ENCODE measurements at places on chromosomes 4 and X.

- no peak for DNase-seq
Observed at GRCh38 chrX:87517571-87518141, at the start of gene KLHL4. KLHL4 (plus strand) TSS chrX:87517802; CDS start chrX:87517894, 92 bp downstream.

DNA sequence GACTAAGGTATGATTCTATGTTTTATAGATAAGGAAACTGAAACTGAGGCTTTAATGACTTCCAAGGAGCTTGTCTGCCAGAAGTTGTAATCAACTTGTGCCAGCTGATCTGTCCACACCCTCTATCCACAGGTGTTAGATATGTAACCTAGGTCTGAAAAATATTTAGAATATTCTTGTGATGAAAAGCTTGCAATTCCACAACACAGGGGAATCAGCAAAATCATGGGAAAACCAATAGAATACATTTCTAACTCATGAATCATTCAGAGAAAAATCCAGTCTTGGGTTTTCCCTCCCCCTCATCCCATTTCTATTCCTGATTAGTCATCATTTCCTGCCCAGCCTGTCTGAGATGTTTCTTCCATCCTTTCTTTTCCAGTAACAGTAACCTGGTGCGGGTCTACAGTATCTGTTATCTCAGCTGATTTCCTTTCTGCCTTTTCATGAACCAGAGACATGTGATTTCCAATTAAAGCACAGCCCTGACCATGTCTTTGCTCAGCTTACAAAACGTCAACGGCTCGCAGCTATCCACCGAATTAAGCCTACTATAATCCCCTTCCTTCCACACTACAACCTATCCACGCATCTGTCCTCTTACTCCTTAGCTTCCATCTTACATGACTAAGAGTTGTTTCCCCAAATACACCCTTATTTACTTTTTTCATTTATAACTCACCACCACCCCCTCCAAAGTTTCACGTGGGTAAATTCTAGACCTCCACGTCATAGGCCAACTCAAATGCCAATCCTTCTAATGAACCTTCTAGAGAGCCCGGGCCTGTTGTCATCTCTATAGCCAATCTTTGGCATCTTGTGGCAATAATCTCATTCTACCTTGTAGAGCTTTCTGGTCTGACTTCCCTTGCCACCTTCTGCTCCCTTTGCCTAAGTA lies 961 bp upstream of the NOCT start:
- no peak for DNase-seq

DNA sequence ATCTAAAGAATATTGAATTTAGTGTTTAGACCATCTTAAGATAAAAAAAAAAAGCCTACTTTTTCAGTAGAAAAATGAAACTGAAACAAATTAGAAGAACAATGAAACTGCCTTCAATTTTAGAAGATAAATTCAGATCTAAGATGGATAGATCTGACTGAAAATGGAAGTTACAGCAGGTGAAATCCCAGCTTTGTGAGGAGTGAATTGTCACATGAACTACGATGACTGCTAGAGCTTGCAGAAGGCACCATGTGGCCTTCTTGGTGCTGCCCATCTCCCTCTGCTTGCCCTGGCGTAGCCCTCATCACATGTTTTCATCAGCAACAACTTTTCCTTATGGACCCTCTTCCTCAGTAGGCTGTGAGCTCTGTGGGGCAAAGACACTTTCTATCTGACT lies 51.4 kb upstream of the EMCN start:
- no peak for DNase-seq

- no peak for DNase-seq
Observed at GRCh38 chr4:136650541-136651277, 881.6 kb downstream of the PCDH18 start.

DNA sequence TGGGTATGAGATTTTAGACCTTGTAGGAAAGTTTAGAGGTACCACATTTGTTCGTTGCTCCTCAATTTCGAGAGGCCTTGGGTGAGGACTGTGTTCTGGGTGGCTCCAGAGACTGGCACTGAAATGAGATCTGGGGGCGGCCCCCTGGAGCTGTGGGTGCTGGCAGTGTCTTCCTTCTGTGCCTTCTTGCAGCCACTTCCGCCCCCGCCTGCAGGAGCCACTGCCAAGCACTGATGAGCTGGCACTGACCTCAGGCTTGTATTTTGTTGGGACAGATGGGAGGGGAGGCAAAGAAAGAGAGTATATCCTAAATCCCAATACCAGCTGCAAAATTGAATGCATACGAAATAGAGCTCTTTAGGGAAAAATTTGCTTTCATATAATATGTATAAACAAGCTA lies 64.5 kb upstream of the CLDN34 start:
- DNase-seq: no peak

DNA sequence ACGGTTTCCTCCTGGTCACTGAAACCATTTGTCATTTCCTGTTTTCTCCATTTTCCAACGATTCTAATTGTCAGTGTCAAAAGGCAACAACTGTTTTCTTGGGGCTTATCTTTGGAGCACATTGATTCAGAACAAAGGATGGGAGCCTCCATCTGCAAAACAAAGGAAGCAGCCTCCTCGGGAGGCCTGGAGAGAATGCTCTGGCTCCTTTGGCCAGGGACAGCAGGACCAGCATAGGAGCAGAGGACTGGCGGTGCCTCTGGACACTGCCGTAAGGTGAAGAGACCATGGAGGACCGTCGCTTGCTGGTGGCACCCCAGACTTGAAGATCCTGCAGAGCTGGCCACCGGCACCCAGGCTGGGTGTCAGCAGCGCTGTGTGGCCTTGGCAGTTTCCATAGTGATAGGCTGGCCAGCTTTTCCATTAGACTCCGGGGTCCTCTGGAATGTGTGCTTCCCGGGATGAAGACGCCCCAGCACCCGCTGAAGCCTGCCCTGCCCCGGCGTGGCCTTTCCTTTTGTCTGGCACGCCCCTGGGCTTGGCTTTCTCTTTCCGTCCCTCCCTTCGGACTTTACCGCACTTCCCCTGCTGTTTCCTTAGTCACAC lies 61.1 kb upstream of the MTM1 start:
- DNase-seq: no peak

GRCh38 chr4:38724475-38724808 lies 58.3 kb downstream of the TLR10 start:
- no peak for DNase-seq

- DNase-seq: no peak
Observed at GRCh38 chrX:30888526-30889146, 418 bp downstream of the TAB3 start.

DNA sequence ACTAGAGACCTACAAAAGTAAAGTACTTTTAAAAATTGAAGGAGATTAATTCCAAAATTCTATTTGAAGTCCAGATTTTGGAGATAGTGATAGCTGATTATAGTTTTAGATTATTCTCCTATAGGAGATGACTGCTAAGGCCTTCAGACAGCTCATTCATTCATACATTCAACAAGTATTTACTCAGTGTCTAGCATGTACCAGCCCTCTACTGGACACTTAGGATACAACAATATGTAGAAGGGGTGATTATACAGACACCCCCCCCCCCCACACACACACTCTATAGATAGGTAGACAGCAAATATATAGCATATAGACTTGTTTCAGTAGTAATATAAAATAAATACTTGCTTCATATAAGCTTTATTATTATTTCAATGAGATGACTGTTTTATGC lies 60.4 kb upstream of the TAF9B start:
- no peak for DNase-seq
